HCT116 (cell line): ENCODE measurements at places on chromosomes 16 and 17. TPM values are rescaled to one million over a fixed set of nuclear protein-coding genes. Genes with fewer than 3 reads are reported as not detected.

DNA sequence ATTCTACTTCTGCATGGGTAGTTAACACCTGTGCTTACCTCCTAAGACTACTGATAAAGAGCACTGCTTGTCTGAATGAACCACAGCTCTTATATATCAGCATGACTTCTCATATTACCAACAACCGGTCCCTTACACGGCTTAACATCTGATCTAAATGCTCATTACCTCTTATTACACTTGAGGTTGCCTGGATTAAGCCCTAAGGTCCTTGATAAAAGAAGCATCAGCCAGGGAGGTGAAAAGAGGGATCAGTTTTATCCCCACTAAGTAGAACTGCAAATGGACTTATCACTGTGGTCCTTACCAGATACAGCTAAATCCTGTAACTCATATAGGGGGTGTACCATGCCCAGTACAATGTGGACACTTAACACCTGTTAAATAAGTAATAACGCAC, 8.2 kb upstream of the RSKR start:
- no peaks in the 10 kb centered on the region for H3K27me3 ChIP-seq
- H3K27ac ChIP-seq: no peak overlapping the region
- DNase-seq: no peak
- no peaks in the 10 kb centered on the region for H3K4me1 ChIP-seq
- H3K4me3 ChIP-seq: no peak overlapping the region

- H3K27ac ChIP-seq: no peak overlapping the region
- DNase-seq: no peak
- H3K4me1 ChIP-seq: peaks cover 3% of the 10 kb centered on the region; the same call in 1 of the 2 replicates
- H3K4me3 ChIP-seq: no peak overlapping the region
Measured at GRCh38 chr16:75420987-75421819, 12.1 kb downstream of the CFDP1 start.

DNA sequence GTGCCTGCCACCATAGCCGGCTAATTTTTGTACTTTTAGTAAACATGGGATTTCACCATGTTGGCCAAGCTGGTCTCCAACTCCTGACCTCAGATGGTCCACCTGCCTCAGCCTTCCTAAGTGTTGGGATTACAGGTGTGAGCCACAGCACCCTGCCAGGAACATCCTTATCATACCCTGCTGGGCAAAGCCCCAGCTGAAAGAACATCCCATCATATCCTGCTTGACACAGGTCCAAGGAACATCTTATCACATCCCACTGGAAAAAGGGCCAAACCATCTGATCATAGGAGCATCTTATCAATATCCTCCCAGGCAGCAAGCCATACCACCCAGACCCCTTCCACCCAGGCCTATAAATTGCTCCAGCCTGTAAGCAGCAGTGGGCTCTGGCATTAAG, 1109.2 kb upstream of the CDH8 start:
- no peaks in the 10 kb centered on the region for H3K36me3 ChIP-seq
- H3K4me3 ChIP-seq: no peak overlapping the region

DNA sequence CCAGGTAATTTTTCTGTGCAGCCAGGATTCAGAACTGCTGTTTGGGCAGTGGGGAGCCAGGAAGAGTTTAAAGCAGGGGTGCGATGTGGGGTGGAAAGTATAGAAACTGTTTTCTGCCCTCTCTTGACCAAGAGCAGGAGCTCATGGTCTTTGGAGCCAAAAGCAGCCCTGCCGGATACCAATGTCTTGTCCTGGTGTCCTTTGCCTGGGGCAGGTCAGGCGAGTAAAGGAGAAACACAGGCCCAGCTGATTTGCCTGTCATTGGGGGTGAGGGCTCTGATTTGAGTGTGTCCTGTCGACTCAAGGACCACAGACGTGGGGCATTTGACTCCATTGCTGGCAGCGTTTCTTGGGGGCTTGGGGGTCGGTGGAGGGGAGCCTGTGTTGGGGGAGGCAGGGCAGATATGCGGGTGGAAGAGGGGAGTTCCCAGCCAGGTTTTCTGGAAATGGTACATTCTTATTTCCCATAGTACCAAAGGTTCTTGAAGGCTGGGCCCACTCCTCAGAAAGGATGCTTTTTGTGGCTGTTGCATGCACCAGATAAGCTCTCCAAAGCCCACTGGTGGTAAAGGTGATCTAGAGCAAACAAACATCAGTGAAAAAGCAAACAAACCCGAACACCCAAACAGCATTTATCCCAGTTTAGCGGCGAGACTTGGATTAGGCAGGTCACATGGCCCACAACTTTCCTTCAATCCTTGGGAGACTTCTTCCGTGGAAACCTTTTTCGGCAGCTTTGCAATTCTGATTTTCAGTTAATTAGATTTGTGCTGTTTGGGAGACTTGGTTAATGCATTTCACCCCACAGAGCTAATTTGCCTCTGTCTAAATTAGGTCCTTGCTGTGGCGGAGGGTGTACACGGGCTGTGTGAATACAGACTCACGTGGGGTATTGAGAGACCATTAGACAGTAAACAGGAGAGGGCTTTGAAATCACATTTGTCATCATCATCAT, 59.0 kb downstream of the MSI2 start:
- no peak overlapping the region for H3K4me3 ChIP-seq
- H3K27ac ChIP-seq: no peak overlapping the region
- no peak for DNase-seq
- peaks cover 16% of the 10 kb centered on the region; the same call in 1 of the 2 replicates for H3K4me1 ChIP-seq
- H3K27me3 ChIP-seq: no peaks in the 10 kb centered on the region

DNA sequence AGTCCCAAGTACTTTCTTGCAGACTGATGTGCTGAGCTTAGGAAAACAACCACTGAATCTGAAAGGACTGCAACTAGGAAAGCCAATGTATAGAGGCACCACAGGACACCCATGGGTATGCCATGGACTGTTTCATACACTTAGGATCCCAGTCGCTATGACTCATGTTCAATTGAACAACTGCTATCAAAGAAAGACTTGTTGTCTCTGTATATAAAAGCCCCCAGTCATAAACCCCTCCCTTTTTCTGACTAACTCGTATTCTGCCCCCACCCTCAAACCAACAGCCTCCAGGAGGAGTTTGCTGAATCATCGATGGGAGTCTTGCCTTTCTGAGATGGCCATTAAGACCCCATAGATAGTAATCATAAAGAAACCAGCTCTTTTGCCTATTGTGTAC, 205.4 kb downstream of the ANKFN1 start:
- no peak overlapping the region for H3K4me3 ChIP-seq
- peak; percentile 22 for DNase-seq
- no peaks in the 10 kb centered on the region for H3K36me3 ChIP-seq
- H3K27me3 ChIP-seq: 0 out of 2 replicates have a peak, but pooled peaks cover 4% of the 10 kb centered on the region
- peaks cover 5% of the 10 kb centered on the region; the same call in 1 of the 2 replicates for H3K4me1 ChIP-seq

DNA sequence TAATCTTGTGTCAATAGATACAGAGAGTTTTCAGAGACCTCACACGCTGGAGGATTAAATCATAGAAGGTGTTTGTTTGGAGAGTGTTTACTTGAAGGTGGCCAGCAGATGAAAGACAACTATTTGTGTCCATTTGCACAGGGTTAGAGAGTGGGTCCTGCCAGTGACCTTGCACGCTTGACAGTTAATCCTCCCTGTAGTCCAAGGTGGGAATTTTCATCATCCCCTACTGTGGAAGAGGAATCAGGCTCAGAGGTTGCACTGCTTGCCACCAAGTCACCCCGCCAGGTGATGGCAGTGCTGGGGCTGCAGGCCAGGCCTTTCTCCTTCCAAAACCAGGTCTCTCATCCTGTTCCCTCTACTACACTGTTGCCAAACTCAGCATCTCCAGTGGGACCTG, 12.3 kb downstream of the CDH1 start:
- DNase-seq: no peak
- peaks cover 60% of the 10 kb centered on the region for H3K4me1 ChIP-seq
- H3K4me3 ChIP-seq: no peak overlapping the region

DNA sequence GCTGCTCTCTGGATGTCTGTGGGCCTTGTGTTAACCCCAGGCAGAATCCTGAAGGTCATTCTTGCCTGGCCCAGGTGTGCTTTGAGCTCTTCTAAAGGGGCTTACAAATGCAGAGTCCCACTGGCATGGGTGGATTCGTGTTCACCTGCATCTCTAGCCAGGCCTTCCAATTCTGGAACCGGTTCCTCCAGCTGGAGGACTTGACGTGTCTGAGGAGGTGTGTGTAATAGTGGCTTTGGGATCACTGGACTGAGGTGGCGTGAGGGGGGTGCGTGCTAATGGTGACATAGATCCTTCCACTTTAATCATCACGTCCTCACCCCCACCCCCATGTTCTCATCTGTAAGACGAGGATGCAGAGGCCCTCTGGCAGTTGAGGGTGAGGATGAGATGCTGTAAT, 4.8 kb downstream of the GSE1 start:
- DNase-seq: no peak
- no peak overlapping the region for H3K4me3 ChIP-seq
- H3K4me1 ChIP-seq: peaks cover 13% of the 10 kb centered on the region
- no peaks in the 10 kb centered on the region for H3K27me3 ChIP-seq
- H3K36me3 ChIP-seq: no peaks in the 10 kb centered on the region

- H3K36me3 ChIP-seq: no peaks in the 10 kb centered on the region
- no peak overlapping the region for H3K27ac ChIP-seq
- no peaks in the 10 kb centered on the region for H3K4me1 ChIP-seq
- H3K4me3 ChIP-seq: no peak overlapping the region
- no peaks in the 10 kb centered on the region for H3K27me3 ChIP-seq
Measured at GRCh38 chr17:80229011-80229410, 8.8 kb downstream of the SLC26A11 start.

- H3K27ac ChIP-seq: 0 out of 2 replicates have a peak overlapping the region, but pooled peaks have one; percentile 26
- peak; percentile 81 for DNase-seq
- no peaks in the 10 kb centered on the region for H3K36me3 ChIP-seq
- H3K4me1 ChIP-seq: peaks cover 18% of the 10 kb centered on the region
- no peaks in the 10 kb centered on the region for H3K27me3 ChIP-seq
Measured at GRCh38 chr17:17416007-17416399, 60.8 kb upstream of the MED9 start.

GRCh38 chr17:18250259-18250658, 8.3 kb downstream of the FLII start:
- H3K27me3 ChIP-seq: no peaks in the 10 kb centered on the region
- no peak for DNase-seq
- H3K36me3 ChIP-seq: peaks cover 25% of the 10 kb centered on the region
- H3K4me1 ChIP-seq: no peaks in the 10 kb centered on the region

DNA sequence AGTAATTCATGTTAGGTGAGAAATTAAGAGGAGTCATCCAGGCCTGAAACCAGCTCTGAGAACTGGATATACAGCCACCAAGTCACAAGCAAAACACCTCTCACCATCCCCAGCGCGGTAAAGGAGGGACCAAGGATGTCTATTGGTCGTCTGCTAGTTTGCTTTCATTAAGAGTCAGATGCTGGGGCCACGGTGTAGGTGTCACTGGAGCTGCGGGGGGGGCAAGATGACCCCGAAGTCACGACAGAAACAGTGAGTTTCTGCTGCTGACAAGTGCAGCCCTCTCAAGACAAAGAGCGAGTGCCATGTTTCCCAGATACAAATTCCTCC, 790 bp downstream of the NCBP3 start:
- H3K27ac ChIP-seq: peak overlapping the region; percentile 81
- H3K4me3 ChIP-seq: peak overlapping the region; percentile 91
- H3K36me3 ChIP-seq: peaks cover 19% of the 10 kb centered on the region
- DNase-seq: no peak

The ZFHX3 gene
- total RNA-seq: 6.3 TPM
